Activated CD4-positive, alpha-beta T cell treated with anti-CD3 and anti-CD28 coated beads for 4 hours (primary cell): ENCODE measurements at places on chromosomes 3 and 15.

DNA sequence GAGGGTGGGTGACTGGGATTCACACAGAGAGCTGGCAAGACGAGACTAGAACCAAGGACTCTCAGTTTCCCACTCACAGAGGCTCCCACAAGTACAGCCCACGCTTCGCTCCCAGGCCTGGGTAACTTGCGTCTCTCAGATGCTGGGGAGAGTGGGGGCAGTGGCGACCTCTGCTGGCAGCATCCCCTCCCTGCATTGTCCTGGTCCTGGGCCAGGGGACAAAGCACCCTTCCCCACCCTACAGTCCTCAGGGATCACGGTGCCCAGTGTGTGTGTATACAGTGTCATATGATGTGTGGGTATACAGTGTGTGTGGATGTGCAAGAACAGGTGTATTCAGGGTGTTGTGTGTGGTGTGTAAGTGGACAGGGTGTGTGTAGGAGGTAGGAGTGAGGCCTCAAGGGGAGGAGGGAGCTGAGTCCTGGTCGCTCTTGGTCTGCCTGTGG, 12.8 kb downstream of the VILL start:
- peak; percentile 57 for DNase-seq

GRCh38 chr3:158095814-158096704, 10.2 kb downstream of the SHOX2 start:
- DNase-seq = no peak

GRCh38 chr3:141373768-141374526, 5.6 kb downstream of the ZBTB38 start:
- no peak for DNase-seq

GRCh38 chr15:88917760-88918159, 4.6 kb upstream of the MFGE8 start:
- no peak for DNase-seq

DNA sequence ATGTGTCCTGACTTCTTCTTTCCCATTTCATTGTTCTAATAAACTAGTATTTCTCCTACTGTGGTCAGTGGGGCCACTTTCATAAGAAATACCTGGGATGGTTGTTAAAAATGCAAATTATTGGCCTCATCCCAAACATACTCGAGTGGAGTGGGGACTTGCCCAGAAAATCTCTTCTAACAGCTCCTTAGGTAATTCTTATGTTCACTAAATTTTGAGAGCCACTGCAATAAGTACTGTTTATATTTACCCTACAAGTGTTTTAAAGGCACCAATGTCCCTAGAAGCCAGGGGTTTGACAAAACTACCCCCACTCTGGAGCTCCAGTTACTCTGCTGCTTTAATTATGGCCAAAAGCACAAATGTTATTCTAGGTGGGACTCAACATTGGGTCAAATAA, 70.0 kb upstream of the ACP3 start:
- no peak for DNase-seq

DNA sequence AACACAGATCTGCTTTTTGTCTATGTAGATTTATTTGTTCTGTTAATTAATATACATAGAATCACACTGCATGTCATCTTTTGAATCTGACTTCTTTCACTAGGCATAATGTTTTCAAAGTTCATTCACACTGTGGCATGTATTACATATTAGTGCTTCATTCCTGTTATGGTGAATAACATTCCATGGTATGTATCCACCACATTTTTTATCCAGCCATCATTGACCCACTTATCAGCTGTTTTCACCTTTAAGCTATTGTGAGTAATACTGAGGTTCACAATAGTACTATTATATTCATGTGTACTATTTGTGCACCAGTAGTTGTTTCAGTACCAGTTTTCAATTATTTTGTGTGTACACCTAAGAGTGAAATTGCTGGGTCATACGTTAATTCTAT, 230.6 kb upstream of the CNTN3 start:
- DNase-seq = no peak

DNA sequence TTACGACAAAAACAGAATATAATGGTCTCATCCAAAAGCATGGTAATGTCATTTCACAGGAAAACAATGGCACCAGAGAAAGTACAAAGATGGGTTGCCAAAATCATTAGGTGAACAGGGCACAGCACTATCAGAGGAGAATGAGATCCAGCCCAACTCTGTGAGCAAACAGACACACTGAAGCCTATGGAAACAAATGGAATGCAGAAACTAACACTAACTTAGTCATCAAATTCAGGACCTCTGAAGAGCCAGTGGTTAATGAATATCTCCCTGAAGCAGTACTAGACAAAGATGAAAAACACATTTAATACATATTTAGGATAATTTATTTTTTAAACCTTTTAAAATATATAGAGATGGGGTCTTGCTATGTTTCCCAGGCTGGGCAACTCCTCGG, 14.6 kb upstream of the RPS17 start:
- no peak for DNase-seq

DNA sequence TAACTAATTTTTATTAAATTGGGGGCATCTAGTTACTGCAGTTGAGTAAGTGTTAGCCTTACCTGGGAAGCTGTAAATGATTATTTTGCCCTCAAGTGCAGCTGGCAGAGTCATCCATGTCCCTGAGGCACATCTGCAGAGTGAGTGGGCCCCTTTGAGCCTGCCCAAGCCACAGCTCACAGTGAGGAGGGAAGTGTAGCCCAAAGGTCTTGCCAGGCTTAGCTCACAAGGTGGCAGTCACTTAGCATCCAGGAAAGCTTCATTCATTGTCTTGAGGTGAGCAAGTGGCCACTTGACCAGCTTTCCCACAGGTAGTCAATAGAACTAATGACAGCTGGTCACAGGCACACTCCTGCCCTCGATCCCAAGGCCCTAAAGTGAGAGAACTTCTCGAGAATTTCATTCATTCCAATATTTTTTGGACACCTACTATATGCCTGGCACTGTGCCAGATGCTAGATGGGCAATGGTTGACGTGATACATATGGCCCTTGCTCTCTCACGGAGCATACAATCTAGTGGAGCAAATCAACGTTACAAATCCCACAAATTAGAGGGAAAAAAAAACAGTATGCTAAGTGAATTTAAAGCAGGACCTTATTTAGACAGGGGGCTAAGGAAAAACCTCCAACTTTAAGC, 163.3 kb upstream of the IL12A start:
- no peak for DNase-seq

- DNase-seq = no peak
These were observed 6.8 kb upstream of the NCKIPSD start for GRCh38 chr3:48692551-48692950.

DNA sequence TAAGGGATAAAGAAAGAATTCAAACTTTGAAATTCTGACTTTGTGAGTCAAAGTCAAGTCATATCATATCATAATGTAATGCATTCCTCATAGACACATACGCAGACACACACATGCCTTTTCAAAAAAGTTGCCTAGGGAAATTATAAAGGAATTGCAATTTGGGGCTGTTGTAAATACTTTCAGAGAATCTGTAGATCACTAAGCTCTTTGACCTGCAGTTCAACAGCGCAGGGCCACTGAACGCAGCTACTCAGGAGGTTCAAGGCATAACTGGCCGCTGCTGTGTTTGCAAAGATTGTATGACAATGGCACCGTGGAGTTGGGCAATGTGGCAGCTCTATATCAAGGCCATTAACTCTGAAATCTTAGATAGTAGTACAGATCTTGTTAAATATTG, 188.4 kb upstream of the THRB start:
- no peak for DNase-seq

- peak; percentile 20 for DNase-seq
These were observed at the start of gene SLC35G2 for GRCh38 chr3:136818769-136819391. Gene SLC35G2, plus strand, starts transcription at chr3:136819126. Its CDS starts 35,335 bp downstream, at chr3:136854461.

- no peak for DNase-seq
These were observed 46.0 kb upstream of the GLCE start for GRCh38 chr15:69114331-69114928.
